ENCODE measurements at places on chromosomes 2 and 18. TPM values are rescaled to one million over a fixed set of nuclear protein-coding genes. Genes with fewer than 3 reads are reported as not detected.

Gene PROM2
- total RNA-seq: 0.95 TPM

Gene TYW5
- total RNA-seq: 17.1 TPM

Gene EPHA4
- 300 TPM for total RNA-seq

Gene ILKAP
- 24.7 TPM for total RNA-seq

Gene NYAP2
- total RNA-seq: 0.07 TPM

Gene SCG2
- 0.25 TPM for total RNA-seq

Gene REG3G
- total RNA-seq: not detected

Gene FARP2
- total RNA-seq: 28.6 TPM

GRCh38 chr2:95315801-95316411 is 18.8 kb downstream of the KCNIP3 start:
- DNase-seq: no peak
- no peak overlapping the region for H3K27ac ChIP-seq
- no peaks in the 10 kb centered on the region for H3K4me1 ChIP-seq
- no peaks in the 10 kb centered on the region for H3K27me3 ChIP-seq

DNA sequence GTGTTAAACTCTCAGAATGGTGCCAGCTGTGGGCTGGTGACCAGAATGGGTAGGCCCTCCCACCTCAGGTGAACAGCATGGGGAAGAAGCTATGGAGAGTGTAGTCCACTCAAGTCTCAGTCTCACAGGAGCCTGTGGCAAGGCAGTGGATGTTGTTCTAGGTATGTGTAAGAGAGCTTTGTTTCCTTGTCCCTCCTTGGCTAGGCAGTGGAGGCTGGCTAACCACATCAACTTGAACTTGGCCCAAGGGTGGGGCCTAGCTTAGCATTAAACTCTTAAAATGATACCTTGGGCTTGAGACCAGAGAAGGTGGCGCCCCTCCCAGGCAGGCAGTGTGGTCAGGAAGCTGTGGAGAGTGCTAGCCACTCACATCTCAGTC is 53.2 kb upstream of the SLC4A10 start:
- H3K27me3 ChIP-seq: no peaks in the 10 kb centered on the region
- H3K4me1 ChIP-seq: no peaks in the 10 kb centered on the region
- no peak overlapping the region for H3K4me3 ChIP-seq
- no peaks in the 10 kb centered on the region for H3K36me3 ChIP-seq
- no peak for DNase-seq

- no peak for DNase-seq
- H3K4me1 ChIP-seq: no peaks in the 10 kb centered on the region
- no peaks in the 10 kb centered on the region for H3K36me3 ChIP-seq
Measured at GRCh38 chr2:84999553-84999955, 28.6 kb downstream of the KCMF1 start.

DNA sequence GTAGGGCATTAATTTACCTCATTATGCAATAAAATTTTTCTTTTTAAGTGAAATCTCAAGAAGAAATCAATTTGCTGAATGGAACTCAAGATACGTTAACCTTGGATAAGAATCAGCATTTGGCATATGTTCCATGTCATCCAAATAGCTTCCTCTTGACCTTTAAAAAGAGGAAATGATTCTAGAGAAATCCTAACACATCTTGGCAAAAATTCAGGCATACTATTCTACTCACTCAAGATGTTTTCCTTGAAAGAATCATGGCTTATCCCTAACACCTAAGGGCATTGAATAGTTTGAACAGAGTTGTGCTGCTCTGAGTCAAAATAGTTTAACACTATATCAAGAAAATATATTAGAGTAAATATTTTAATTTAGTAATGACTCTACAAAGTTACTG is 678.0 kb downstream of the EPHA4 start:
- DNase-seq: no peak
- no peaks in the 10 kb centered on the region for H3K36me3 ChIP-seq
- no peak overlapping the region for H3K27ac ChIP-seq

- H3K27ac ChIP-seq: no peak overlapping the region
- no peaks in the 10 kb centered on the region for H3K36me3 ChIP-seq
- DNase-seq: no peak
- H3K27me3 ChIP-seq: no peaks in the 10 kb centered on the region
- no peak overlapping the region for H3K4me3 ChIP-seq
Measured at GRCh38 chr2:58057707-58058530, 11.3 kb downstream of the VRK2 start.

- H3K27ac ChIP-seq: no peak overlapping the region
- H3K4me3 ChIP-seq: no peak overlapping the region
- H3K4me1 ChIP-seq: peaks cover 6% of the 10 kb centered on the region
Measured at GRCh38 chr2:46136953-46137352, 160.3 kb upstream of the EPAS1 start.

- no peak overlapping the region for H3K4me3 ChIP-seq
- H3K4me1 ChIP-seq: no peaks in the 10 kb centered on the region
- no peak overlapping the region for H3K27ac ChIP-seq
Measured at GRCh38 chr2:203280428-203281064, 41.7 kb downstream of the CYP20A1 start.

DNA sequence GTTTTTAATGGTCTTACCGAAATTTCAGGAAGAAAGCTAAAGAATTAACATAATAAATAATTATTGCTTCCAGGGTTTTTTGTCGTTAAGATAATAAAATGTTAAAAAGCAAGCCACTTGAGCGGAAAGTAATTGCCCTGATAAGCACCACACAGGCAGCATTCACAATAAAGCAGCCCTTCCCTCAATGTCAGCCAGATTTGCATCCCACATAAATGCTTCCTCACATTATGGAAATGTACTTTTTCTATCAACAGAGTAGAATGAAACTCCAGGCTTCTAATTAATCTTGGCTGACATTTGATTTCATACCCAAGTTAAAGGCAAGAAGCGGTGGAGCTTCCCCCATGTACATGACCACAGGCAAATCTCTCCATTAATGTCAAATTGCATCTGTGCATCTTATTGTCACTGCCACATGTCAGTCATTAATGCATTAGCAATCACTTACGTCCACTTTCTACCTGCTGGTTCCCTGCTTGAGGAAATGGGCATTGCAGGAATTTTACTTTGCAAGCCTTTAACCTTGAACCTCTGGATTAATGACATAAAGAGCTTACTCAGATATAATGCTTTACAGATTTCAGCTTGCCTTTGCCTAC is 26.2 kb downstream of the PTPRM start:
- DNase-seq: no peak
- H3K4me3 ChIP-seq: no peak overlapping the region
- peaks cover 27% of the 10 kb centered on the region for H3K4me1 ChIP-seq
- no peaks in the 10 kb centered on the region for H3K27me3 ChIP-seq
- H3K36me3 ChIP-seq: no peaks in the 10 kb centered on the region
- H3K27ac ChIP-seq: no peak overlapping the region

- peaks cover 28% of the 10 kb centered on the region for H3K4me1 ChIP-seq
- H3K27ac ChIP-seq: no peak overlapping the region
- no peak overlapping the region for H3K4me3 ChIP-seq
Measured at GRCh38 chr2:28683100-28683706, 68.4 kb upstream of the PPP1CB start.

DNA sequence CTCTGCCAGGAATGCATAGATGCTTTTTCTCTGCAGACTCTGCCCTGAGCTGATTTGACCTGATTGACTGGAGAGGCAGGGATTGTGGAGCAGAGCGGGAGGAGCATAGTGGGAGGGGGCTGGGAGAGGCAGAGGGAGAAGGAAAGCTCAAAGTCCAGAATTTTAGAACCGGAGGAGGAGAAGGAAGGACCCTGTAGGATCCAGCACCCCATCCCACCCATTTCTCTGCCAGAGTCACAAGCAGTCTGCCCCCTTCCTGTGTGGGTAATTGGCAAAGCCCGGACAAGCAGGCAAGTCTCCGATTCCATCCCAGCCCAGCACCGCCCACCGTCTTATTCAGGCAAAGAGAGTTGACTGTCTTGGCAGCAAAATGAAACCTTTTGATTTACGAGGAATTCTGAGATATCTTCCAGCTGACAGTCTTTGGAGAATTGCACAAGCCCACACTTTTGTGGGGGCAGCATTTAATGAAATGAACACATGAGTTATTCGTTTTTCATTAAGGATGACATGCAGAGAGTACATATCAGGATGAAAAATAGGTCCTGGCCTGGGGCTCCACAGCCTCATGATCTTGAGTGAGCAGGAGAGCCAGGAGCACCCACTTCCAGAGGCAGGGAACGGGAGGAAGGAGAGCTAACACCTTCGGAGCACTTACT is 103.1 kb downstream of the MCFD2 start:
- DNase-seq: peak; percentile 48
- H3K36me3 ChIP-seq: no peaks in the 10 kb centered on the region
- H3K4me3 ChIP-seq: no peak overlapping the region
- H3K4me1 ChIP-seq: peaks cover 4% of the 10 kb centered on the region

DNA sequence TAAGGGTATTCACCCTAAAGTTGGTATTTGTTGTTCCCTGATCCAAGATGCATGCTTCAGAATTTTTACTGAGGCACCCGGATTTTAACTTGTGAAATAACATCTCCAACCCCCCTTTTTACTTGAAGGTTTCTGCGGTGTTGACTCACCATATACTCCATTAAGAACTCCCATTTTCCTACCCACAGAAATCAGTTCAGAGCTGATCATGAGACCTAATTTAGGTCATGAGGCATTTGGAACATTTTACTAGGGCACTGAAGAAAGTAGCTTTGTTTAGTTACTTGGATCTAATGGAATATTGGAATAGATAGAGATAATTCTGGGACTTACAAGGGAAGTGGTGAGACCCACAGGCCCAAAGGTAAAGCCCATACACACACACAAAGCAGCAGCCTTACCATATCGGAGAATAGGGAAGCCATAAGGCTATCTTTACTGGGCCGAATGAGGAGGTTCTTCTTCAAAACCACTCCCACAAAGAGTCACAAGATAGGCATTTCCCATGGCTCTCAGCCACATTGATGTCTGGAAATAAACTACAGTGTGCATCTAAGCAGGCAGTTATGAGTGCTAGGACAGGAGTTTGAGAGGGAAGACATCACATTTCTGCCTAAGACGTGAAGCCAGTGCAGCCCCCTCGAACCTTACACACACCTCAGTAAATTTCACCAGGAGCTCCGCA is 681.0 kb upstream of the LRRTM4 start:
- no peak overlapping the region for H3K27ac ChIP-seq
- DNase-seq: no peak
- H3K36me3 ChIP-seq: no peaks in the 10 kb centered on the region
- no peak overlapping the region for H3K4me3 ChIP-seq
- H3K27me3 ChIP-seq: no peaks in the 10 kb centered on the region

DNA sequence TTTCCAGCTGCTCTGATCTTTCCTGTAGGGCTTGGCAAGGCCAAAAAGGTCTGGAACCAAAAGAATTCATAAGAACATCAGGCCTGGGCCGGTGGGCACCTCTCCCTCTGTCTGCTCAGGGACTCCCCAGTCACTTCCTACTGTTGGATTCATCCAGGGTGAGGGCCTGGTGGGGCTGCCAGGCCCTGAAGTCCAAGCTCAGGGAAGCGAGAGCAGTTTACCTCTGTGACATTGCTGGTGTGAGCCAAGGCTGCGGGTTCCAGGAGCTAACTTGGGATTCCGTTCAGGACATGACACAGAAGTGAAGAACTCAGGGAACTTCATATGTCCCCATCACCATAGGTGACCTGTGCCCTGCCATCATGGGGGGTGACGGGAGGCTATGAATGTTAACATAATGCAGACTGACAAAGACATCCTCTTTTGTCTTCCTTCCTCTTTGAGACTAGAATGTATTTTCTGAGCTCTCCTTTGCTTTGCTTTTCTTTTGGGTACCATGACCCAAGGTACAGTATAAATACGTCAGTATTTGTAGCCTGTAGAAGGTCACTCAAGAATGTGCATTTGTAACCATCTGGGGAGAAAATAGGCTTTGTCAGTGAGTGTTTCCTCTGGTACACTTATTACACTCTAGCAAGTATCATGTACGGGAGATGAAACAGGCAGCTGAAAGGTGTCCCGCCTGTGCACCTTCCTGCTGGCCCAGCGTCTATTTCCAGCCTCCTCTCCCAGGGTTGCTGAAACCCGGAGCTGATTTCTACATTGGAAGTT is 130.5 kb upstream of the SLC1A4 start:
- no peak overlapping the region for H3K27ac ChIP-seq
- H3K27me3 ChIP-seq: peaks cover 37% of the 10 kb centered on the region
- peak overlapping the region; percentile 47 for H3K4me3 ChIP-seq
- no peak for DNase-seq
- H3K4me1 ChIP-seq: peaks cover 36% of the 10 kb centered on the region

GRCh38 chr2:44937688-44938240 is 3.7 kb upstream of the SIX3 start:
- H3K4me1 ChIP-seq: peaks cover 46% of the 10 kb centered on the region
- H3K27ac ChIP-seq: peak overlapping the region; percentile 92
- peaks cover 74% of the 10 kb centered on the region for H3K27me3 ChIP-seq
- H3K36me3 ChIP-seq: no peaks in the 10 kb centered on the region
- H3K4me3 ChIP-seq: peak overlapping the region; percentile 96

DNA sequence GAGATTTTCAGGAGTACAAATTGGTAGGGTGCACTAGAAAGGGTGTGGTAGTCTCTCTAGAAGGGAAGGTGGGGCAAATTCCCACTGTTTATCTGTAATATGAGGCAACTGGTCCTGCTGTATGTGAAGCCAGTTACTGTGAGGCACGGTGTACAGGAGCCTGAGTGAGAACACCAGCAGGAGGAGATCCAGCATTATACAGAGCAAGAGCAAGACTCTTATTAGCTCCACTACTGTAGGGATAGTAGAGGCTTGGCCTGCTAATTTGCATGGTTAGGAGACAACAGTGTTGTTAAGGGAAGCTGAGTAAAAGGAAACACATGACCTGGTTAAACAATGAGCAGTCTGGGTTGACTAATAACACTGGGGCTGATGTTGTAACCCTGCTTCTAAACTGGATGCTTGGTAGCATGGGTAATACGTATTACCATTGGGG is 76.3 kb upstream of the WDSUB1 start:
- H3K4me1 ChIP-seq: no peaks in the 10 kb centered on the region
- no peak overlapping the region for H3K27ac ChIP-seq
- peaks cover 2% of the 10 kb centered on the region for H3K36me3 ChIP-seq

DNA sequence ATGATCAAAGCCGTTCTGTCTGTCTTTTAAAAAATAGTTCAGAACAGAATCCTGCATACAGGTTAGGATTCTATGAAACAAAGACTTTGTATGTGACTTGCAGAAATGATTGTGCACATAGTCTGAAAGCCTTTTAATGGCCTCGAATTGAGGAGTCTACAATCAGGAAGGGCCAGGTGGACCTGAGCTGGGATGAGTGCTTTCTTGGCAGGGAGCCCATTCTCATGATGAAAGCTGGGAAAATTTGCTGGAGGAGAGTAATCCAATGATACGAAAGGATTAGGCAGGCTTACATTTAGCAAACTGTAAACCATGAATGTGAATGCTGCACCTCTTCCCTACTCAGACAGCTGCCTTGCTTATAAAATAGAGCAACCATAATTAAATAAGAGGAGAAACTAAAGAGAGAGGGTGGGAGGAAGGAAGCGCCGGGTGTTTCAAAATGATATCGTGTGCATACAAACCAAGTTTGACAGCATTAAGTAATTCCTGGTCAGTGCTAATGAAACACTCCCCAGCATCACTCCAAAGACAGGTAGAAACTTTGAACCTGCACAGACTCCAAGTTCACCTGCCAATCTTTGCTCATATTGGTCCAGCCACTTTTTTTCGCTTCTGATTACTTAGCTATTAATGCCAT is 23.7 kb upstream of the CXCR4 start:
- no peak overlapping the region for H3K27ac ChIP-seq
- H3K36me3 ChIP-seq: no peaks in the 10 kb centered on the region
- peak; percentile 25 for DNase-seq
- no peaks in the 10 kb centered on the region for H3K27me3 ChIP-seq
